ENCODE measurements at places on chromosomes 16 and 17.
A peak's percentile ranks its signal among the peaks of the same experiment; 100 is the strongest.

GRCh38 chr17:78147315-78147998, 1.3 kb downstream of the C17orf99 start:
- DNase-seq = no peak

- DNase-seq = peak; percentile 36
Observed at GRCh38 chr17:28735242-28735722, 6.7 kb downstream of the NEK8 start.

GRCh38 chr16:27918755-27919154, 144.8 kb downstream of the GSG1L start:
- DNase-seq = no peak

DNA sequence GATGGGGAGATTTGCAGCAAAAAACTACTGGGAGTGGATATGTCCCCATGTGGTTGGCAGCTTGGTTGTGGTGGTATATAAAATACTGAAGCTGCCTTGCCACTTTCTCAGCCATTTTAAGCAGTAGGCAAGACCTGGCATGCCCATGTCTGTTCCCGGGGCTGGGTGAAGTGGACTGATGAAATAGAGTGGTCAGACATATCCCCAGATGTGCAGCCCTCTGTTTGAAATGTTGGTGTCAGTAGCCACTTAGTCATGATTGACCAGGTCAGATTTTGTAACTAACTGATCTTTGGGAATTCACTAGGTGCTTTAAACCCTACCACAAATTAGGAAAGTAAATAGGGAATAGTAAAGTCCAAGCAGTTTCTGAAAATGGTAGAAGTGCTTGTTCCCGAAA, 151.6 kb downstream of the PHKB start:
- no peak for DNase-seq

DNA sequence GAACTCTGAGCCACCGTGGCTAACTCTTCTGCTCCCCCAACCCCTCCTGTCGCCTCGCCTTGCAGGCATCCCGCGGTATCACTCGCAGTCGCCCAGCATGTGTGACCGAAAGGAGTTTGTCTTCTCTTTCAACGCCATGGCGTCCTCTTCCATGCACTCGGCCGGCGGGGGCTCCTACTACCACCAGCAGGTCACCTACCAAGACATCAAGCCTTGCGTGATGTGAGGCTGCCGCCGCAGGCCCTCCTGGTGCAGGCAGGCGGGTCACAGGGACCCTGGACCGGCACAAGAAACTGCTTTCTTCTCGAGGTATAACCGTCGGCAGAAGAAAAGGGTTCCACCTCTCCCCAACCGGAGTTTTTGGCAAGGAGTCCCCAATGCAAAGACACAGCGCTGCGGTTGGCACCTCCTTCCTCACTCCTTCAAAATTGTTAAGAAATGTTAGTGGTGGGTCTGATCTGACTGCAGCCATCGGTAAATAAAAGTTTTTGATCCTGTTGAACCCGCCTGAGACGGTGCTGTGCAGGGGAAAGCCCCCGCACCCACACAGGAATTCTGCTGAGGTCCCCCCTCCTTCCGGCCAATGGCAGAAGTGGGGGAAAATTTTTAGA, 2.6 kb downstream of the FOXF1 start:
- DNase-seq = no peak

GRCh38 chr16:65377195-65377594, 255.3 kb upstream of the CDH11 start:
- DNase-seq = no peak

GRCh38 chr17:18004884-18005305, 32.2 kb downstream of the DRC3 start:
- no peak for DNase-seq

GRCh38 chr17:27860971-27861664, 32.0 kb downstream of the LYRM9 start:
- DNase-seq = no peak

DNA sequence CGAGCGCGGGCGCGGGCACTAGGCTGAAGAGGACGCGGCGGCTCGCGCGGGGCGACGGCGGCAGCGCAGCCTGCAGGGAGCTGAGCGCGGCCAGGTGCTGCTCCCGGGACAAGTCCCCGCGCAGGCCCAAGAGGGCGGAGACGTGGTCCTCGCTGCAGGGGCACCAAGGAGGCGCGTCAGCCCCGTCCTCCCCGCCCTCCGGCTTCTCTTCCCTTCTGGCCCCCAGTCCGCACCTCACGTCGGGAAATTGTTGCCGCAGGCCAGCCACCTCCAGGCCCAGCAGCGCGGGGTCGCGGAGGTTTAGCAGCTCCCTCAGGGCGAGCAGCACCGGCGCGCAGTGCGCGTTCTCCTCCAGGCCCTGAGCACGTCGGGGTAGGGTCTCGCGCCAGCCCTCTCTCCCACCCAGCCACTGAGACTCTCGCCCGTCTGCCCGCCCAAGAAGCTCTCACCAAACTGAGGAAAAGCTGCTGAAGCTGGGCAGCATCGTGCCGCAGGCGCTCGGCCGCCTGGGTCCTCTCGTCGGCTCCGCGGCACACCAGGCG, 761 bp upstream of the MATCAP1 start:
- DNase-seq = no peak

DNA sequence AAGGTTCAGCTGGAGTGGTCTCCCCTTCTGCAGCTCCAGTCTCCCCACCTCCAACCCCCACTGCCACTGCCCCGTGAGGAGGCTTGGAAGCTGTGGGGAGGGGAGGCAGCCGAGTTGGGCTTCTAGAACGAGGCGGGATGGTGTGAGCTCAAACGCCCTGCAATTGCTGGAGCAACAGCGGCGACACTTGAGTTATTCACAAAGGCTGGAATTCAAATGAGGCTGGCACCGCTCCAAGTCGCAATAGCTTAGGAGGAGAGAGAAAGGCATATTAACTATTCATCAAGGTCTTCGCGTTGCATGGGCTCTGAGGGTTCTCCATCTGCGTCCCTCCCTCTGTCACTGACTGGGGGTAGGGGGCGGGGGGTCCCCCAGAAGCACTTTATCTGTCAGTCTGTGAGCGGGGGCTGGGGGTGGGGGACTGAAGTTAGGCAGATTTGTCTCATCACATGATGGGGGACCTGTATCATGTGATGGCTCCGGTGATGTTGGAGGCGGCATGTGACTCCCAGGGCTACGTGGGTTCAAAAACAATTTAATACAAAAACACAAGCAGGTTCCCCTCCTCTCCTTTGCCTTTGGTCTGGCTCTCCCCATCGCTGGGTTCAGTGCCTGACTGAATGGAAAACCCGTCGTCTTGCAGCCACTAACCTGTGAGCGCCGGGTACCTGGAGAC, 70.5 kb downstream of the RBBP6 start:
- peak; percentile 49 for DNase-seq

DNA sequence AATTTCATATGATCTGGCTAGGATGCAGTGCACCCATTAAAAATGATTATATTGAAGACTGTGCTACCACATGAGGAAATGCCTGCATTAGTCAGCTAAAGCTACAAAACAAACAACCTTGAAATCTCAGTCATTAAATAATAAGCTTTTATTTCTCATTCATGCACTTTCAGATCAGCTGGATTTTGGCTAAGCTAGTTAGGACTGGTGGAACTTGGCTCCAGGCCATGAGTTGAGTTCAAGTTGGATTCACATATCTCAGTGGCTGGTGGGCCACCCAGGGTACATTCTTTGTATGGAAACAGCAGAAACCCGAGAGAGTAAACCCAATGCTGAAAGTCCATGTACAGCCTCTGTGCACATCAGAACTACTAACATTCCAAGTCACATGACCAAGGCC, 6.4 kb upstream of the SLFN12L start:
- DNase-seq = no peak

DNA sequence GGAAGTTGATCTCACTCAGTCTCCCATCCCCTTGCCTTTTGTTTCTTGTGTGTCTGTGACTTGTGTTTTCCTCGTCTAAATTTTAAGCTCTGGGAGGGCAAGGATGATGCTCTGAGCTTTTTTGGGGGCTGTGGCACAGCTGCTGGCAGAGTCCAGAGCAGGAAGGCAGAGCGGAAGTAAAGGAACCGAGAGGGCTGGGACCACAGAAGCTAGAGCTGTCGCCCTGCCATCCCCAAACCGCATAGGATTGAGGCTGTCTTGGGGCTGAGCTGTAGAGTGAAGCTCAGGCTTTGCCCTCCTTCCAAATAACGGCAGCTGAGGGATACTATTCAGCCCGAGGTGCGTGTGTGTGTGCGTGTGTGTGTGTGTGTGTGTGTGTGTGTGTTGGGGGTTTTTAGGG, 3.8 kb upstream of the DNAH2 start:
- DNase-seq = no peak

- DNase-seq = no peak
Observed at GRCh38 chr16:62224646-62225209, 188.5 kb upstream of the CDH8 start.

DNA sequence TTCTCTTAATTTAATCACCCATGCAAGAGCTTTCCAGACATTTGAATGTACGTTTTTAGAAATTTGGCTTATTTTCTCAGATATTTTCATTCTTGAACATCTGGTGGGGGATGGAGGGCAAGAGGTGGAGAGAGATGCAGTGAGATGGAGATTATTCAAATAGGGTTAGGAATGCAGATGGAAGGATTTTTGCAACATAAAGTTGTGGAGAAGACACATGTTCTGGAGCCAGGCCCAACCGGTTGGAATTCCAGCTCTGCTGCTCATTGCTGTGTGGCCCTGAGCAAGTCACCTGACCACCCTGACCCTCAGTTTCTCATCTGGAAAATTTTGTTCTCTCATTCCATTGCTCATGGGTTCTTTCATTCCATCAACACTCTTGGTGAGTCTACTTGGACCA, 66.9 kb downstream of the IRX3 start:
- no peak for DNase-seq

DNA sequence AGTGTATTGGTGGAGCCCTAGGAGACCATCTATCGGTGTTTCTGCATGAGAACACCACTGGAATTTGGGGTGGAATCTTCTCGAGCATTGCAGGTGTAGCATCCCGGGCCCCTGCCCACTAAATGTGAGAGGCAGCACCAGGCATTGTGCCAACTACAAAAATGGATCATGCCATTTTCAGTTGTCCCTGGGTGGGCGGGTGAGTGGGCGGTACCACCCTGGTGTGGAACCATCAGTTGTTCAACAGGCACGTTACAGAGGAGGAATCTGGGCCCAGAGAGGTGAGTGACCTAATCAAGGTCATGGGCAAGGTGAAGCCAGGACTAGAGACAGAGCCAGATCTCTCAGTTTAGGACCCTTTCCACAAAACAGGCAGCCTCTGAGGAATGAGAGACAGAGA, 8.8 kb downstream of the PIPOX start:
- no peak for DNase-seq

DNA sequence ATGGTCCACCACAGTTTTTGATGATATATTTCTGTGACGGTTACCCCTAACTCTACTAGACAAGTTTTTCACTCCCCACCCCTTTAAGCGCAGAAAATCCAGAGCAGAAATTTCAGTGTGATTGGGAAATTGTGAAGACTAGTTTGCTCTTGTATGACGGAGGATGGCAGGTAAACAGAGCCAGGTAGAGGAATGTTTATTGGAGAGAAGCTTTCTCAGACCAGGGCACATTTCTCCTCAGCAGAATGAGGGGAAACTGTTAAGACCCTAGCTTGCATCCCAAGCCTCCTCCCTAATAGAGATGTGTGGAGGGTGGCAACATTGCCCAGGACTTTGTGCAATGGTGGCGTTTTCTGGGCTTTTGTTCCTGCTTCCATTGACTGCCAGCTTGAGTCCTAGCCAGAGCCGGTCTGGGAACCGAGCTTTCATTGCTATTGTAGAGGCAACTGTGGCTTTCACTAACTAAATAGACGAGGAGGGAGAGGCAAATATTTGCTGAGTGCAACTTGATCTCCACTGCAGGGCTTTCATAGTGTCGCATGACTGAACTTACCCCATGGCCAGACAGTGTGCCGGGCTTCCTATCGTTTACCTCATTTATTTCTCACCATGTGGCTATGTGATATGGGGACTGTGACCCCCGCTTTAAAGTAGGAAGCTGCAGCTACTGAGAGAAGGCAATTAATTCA, 159.6 kb upstream of the MPHOSPH6 start:
- no peak for DNase-seq

- no peak for DNase-seq
Observed at GRCh38 chr17:67801626-67802175, 23.6 kb upstream of the BPTF start.

DNA sequence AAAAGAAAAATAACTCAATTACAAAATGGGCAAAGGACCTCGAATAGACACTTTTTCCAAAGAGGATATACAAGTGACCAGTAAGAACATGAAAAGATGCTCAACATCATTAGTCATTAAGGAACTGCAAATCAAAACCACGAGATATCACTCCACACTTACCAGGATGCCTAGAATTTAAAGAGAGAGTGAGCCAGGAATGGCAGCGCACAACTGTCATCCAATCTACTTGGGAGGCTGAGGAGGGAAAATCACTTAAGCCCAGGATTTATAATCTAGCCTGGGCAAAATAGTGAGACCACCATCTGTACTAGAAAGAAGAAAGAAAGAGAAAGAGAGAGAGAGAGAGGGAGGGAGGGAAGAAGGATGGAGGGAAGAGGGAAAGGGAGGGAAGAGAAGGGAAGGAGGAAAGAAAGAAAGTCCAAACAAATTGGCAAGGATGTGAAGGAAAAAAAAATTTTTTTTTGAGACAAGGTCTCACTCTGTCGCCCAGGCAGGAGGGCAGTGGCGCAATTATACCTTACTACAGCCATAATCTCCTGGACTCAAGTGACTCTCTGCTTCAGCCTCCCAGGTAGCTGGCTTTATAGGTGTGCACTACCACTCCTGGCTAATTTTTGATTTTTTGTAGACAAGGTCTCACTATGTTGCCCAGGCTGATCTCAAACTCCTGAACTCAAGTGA, 22.6 kb downstream of the TBX2 start:
- no peak for DNase-seq

DNA sequence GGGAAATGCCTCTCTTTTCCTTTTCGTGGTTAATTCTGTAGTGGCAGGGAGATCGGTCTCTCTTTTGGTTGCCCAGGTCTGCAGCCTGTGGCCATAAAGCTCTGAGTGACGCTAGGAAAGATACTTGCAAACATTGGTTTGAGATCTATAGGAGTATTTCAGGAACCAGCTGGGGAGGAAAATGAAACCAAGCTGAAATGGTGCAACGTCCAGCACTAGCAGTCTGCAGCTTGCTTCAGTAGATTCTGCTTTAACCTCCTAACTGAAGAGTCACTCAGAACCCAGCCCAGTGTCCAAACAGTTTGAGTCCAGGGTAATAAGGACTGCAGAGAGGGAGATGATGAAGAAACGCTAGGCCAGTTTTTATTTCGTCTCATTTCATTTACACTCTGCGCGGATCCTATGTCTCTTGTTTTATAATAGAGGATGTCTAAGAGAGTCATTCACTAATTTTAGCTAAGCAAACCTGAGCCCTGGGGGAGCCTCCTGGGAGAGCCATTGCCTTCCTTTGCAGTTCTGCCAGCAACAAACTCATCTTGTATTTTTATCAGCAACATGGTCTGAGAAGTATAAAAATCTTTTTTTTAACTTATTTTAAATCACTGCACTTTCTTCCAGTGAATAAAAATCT, 12.0 kb downstream of the SP2 start:
- DNase-seq = no peak

DNA sequence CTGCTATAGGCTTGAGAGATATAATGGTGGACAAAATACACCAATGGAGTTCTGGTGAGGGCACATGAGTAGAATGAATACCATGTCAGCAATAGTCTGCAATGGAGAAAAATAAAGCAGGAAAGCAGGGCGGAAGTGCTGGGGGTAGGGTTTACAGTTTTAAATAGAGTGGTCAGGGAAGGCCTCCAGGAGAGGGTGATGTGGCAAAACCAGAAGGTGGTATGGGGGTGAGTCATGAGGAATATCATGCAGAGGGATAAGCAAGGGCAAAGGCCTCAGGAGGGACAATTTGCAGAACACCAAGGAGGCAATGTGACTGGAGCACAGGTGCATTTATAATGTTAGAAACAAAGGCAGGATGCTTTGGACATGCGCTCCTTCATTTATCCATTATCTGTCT, 102.0 kb downstream of the ITFG1 start:
- no peak for DNase-seq

- no peak for DNase-seq
Observed at GRCh38 chr16:81586977-81587625, 142.5 kb downstream of the CMIP start.
